Left renal cortex interstitium (tissue), 4 donors: ENCODE measurements at places on chromosomes 3 and 15. TPM values are rescaled to one million over a fixed set of nuclear protein-coding genes. Genes with fewer than 3 reads are reported as not detected.

The NEIL1 gene
- polyA plus RNA-seq = 40.8 TPM

The SMCO1 gene
- not detected for polyA plus RNA-seq

- DNase-seq = no peak
Observed at GRCh38 chr15:92670621-92671020, 15.0 kb upstream of the FAM174B start.

- DNase-seq = no peak
Observed at GRCh38 chr3:113712129-113712528, 15.7 kb upstream of the USF3 start.

DNA sequence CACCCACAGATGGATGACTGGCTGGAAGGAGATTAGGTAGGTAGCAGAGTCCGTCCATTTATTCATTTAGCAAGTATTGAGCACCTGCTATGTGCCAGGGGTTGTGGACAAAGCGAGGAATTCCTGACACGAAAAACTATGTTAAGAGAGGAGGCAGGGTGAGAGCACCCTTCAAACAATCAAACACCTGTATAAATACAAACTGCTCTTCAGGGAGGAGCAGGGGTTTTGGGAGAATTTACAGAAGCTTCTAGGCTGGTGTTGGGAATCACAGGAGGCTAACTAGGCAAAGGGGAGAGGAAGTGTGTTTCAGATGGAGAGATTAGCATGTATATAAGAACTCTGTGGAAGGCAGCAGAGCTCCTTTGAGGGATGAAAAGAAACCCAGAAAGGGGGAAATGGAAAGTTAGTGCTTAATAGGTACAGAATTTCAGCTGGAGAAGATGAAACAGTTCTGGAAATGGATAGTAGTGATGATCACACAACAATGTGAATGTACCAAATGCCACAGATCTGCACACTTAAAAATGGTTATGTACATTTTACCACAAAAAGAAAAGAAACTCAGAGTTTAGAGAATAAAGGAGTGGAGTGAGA, 805 bp upstream of the SEC22C start:
- no peak for DNase-seq

- DNase-seq = no peak
Observed at GRCh38 chr3:195893044-195893395, 15.3 kb downstream of the TNK2 start.

- no peak for DNase-seq
Observed at GRCh38 chr3:129235344-129235917, 14.0 kb upstream of the COPG1 start.

- DNase-seq = no peak
Observed at GRCh38 chr15:89822026-89822425, 7.4 kb upstream of the ANPEP start.

DNA sequence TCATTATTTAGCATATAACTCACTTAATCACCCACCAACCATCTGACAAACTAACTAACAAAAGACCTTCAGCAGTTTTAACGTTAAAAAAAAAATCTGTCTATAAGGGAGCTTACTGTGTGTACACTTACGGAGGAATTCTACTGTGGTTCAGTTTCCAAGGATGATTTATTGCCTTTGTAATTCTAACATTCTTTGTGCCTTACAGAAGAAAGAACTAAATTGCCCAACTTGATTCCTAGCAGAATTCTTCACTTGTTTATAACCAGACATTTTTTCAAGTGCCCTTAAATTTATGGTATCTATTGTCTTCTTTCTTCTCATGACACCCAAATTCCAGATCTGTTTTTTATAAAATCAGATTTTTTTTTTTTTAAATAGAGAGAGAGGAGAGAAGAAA, 119.7 kb upstream of the IGSF10 start:
- no peak for DNase-seq

DNA sequence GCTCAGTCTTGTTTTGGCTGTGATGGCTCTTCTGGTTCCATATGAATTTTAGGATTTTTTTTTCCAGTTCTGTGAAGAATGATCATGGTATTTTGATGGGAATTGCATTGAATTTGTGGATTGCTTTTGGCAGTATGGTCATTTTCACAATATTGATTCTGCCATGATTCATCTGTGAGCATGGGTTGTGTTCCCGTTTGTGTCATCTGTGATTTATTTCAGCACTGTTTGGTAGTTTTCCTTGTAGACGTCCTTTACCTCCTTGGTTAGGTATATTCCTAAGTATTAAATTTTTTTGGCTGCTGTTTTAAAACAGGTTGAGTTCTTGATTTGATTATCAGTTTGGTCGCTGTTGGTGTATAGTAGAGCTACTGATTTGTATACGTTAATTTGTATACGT, 18.5 kb downstream of the TCF12 start:
- no peak for DNase-seq
